Urinary bladder (tissue), 4 donors: ENCODE measurements at places on chromosomes 3 and 15. TPM values are rescaled to one million over a fixed set of nuclear protein-coding genes. Genes with fewer than 3 reads are reported as not detected.

Gene SLC51A
- total RNA-seq: not detected

- DNase-seq: no peak
Measured at GRCh38 chr15:60486742-60487141, 7.8 kb upstream of the ICE2 start.

- DNase-seq: no peak
Measured at GRCh38 chr15:66644000-66644787, 57.8 kb upstream of the SMAD6 start.

Gene SPTSSB
- total RNA-seq: 74.9 TPM

GRCh38 chr3:193946945-193947344 is 189.0 kb upstream of the HES1 start:
- DNase-seq: no peak

- DNase-seq: no peak
Measured at GRCh38 chr3:178320456-178321351, 215.5 kb upstream of the KCNMB2 start.

- no peak for DNase-seq
Measured at GRCh38 chr3:135503065-135503759, 462.3 kb upstream of the PPP2R3A start.

DNA sequence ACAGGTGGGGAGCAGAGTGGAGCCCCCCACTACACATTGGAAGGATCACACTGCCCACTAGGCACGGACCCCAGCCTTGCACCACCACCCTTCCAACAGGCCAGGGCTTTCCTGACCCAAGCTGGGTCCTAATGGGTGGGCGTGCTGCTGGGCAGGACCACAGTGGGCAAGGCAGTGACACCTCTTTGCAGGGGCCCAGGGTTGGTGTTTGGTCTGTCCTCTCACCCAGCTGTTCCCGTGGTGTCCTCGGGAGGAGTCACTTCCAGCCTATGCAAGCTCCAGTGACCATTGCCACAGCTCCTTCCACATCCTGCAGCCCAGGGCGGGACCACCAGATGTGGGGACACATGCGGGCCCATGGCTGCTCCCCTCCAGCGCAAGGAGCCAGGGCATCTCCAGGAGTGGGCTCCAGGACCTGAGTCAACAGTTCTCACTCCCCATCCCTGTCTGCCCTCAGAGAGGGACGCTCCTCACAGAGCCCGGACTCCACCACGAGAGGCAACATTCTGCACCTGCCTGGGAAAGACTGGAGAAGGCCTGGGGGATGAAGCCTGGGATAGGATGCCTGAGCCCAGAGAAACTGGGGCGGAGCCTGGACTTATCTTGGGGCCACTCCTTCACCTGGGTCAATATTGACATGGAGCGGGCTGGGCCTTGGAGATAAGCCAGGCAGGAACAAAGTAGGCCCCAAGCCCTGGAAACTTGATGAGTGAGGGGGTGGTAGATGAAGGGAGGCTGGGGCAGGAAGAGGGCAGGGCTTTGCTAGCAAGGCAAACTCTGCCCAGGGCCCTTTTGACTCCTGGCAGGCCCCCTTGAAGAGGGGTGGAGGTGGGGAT is 3.9 kb upstream of the VILL start:
- DNase-seq: peak; percentile 52

GRCh38 chr3:46690798-46691197 is 2.7 kb downstream of the ALS2CL start:
- DNase-seq: no peak

- no peak for DNase-seq
Measured at GRCh38 chr3:174159604-174160003, 699.5 kb upstream of the NAALADL2 start.

Gene STARD5
- 25.5 TPM for total RNA-seq

Gene ZNF662
- 22.5 TPM for total RNA-seq

- DNase-seq: no peak
Measured at GRCh38 chr3:38638354-38638753, 11.1 kb downstream of the SCN5A start.

GRCh38 chr3:24457719-24458118 is 36.9 kb downstream of the THRB start:
- peak; percentile 36 for DNase-seq

GRCh38 chr15:64493641-64494040 is 33.3 kb downstream of the ZNF609 start:
- DNase-seq: no peak

Gene ADGRG7
- total RNA-seq: 0.11 TPM

DNA sequence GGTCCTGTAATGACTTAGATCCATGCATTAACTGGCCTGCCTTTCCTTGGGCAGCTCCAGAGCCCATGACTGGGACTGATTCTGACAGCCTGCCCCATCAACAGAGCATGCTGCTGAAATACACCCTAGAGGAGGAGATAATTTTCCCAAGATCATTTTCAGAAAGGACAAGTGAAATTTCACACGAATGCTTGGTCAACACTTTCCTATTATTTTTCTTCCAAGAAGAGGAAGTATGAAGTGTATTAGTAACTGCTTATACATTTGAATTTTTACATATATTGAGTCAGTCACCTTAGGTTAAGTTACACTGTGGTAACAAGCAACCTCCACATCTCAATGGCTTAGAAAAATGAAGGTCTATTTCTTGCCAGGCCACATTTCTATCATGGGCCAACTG is 9.7 kb upstream of the NMNAT3 start:
- no peak for DNase-seq

Gene SIDT1
- total RNA-seq: 25.7 TPM

- no peak for DNase-seq
Measured at GRCh38 chr15:89500397-89501270, 4.3 kb upstream of the RHCG start.

DNA sequence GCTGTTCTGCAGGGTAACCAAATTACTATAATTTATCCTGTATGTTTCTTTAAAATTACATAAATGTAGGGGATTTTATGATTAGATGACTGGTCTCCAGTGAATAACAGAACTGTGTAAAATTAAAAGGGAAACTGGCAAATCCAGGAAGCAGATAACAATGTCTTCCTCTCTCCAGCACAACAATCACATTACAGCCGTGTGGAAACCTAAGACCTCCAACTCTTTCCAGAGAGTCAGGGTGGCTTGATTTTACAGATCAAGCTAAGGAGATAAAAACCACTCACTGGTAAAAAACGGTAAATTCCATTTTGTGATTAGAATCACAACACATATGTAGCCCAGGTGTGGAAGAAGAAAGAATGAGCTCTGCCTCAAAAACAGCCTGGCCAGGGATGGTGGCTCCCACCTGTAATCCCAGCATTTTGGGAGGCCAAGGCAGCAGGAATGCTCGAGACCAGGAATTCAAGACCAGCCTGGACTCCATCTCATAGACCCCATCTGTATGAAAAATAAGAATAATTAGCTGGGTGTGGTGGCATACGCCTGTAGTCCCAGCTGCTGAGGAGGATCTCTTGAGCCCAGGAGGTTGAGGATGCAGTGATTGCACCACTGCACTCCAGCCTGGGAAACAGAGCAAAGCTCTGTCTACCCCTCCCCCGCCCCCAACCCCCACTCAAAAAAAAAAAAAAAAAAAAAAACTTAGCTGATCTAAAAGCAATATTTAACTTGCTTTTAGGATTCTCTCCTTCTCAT is 29.0 kb downstream of the IL17RD start:
- DNase-seq: no peak

DNA sequence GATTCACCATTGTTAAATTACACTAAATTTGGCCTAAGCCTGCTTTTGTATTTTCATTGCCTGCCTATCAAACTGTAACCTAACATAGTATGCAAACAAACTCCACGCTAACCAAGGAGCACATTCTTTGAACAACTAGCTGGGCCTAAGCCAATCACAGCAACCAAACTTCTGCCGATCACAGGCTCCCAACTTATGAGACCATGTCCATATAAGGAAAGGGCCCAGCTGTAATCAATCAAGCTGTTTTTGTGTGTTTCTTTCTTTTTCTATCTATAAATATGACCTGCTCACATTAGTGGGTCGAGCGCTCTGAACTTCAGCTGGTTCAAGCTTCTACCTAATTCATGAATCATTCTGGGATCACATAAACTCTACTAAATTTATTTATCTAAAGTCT is 473.6 kb downstream of the SI start:
- DNase-seq: no peak

- DNase-seq: no peak
Measured at GRCh38 chr3:187183210-187183862, 13.9 kb upstream of the RTP1 start.

Gene GP5
- total RNA-seq: 0.90 TPM

Gene TLR9
- 0.11 TPM for total RNA-seq

GRCh38 chr3:27730774-27731659 is 8.9 kb upstream of the EOMES start:
- DNase-seq: no peak

- DNase-seq: no peak
Measured at GRCh38 chr3:138567403-138567802, 26.7 kb downstream of the CEP70 start.

DNA sequence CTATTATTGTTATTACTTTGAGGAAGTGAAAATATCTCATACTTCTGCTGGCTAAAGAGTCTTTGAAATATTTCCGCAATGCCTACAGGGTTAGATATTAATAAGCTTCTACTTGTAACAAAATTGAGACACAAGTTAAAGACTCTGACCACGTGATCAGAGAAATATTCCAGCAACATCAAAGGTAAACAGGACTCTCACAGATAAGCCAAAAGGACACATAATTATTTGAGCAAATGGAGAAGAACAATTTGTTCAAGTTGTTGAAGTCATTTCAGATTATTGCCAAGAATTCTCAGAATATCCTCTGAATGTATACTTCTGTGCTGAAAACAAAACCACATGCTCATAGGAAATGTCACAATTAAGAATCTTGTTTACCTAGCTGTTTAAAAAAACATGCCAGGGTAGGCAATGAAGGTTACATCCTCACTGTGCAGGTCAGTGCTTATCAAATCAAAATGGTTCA is 225.8 kb upstream of the ALCAM start:
- DNase-seq: peak; percentile 10

DNA sequence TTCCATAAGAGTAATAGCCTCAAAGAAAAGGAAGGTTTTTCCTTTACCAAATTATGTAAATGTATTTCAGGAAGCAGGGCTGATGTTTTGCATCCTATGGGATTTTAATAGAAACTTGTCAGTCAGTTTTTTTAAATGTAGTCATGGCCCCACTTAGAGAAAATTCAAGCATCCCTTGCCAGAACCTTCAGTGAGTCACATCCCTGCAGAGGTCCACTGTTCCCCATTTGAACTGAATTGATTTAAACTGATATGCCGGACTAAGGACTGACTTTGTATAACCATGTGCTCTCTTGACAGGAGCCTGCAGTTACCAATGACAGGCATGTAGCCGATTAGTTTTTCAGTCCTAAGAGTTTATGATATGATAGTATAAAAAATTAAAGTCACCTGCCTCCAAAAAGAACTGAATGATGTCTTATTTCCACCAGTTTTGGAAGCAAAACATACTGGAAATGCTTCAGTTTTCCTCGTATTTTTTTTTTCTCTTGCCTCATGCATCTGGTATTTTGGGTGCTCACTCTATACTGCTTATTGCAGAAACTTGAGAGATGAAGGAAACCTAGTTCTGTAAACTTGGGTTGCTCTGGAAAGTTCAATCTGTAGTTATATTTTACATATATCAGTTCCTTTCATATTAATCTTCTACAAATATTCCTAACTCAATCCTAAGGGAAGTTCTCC is 30.7 kb downstream of the LRTM1 start:
- no peak for DNase-seq

Gene IL12A
- 0.58 TPM for total RNA-seq

Gene DUOXA1
- 12.3 TPM for total RNA-seq
